ENCODE measurements at places on chromosomes 2 and 18. TPM values are rescaled to one million over a fixed set of nuclear protein-coding genes. Genes with fewer than 3 reads are reported as not detected.
A peak's percentile ranks its signal among the peaks of the same experiment; 100 is the strongest.

GRCh38 chr2:70094978-70095719, 7.9 kb downstream of the PCBP1 start:
- peak; percentile 64 for DNase-seq

- DNase-seq: no peak
Measured at GRCh38 chr2:185208261-185208660, 530.3 kb upstream of the FSIP2 start.

DNA sequence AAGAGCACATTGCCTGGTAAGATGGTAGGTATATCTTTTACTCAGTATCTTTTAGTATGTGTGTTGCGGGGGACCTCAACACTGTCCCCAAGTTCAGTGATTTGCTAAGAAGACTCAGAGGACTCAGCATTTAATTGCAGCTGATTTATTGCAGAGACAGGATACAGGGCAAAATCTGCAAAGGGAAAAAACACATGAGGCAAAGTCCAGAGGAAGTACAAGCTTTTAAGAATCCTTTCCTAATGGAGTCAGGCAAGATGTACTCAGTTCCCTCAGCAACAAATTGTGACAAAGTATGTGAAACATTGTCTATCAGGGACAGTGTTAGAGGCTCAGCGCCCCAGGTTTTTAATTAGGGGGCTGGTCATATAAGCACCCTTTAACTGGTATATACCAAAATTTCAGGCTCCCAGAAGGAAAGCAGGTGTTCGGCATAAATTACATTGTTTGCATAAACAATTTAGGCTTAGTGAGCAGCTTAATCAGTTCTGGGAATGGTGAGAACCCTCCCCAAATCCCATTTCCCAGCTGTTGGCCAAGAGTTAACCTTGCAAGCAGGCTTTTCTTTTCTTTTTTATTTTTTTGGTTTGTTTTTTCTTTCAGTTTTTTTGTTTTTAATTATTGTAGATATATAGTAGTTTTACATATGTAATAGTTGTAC, 41.7 kb downstream of the RAB3GAP1 start:
- DNase-seq: no peak

DSG1 gene
- not detected for total RNA-seq

VIT gene
- not detected for total RNA-seq

CAPG gene
- total RNA-seq: 14.0 TPM

All from cardiac muscle cell (in vitro differentiated cells and primary cell).